ENCODE measurements at places on chromosomes 12 and 14.
A peak's percentile ranks its signal among the peaks of the same experiment; 100 is the strongest.

DNA sequence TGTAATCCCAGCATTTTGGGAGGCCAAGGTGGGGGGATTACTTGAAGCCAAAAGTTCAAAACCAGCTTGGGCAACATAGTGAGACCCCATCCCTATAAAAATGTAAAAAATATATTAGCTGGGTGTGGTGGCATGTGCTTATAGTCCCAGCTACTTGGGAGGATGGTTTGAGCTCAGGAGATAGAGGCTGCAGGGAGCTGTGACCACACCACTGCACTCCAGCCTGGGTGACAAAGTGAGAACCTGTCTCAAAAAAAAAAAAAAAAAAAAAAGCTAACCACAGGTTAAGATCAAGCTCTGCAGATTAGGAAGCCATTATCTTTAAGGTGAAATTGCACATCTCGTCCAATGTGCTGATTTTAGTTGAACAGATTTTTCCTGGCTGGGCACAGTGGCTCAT lies 23.7 kb upstream of the CERS5 start:
- no peak for DNase-seq

- no peak for DNase-seq
Measured at GRCh38 chr12:2414810-2415567, 362.2 kb downstream of the CACNA1C start.

GRCh38 chr12:57552835-57553313 lies 3.0 kb downstream of the KIF5A start:
- DNase-seq = no peak

DNA sequence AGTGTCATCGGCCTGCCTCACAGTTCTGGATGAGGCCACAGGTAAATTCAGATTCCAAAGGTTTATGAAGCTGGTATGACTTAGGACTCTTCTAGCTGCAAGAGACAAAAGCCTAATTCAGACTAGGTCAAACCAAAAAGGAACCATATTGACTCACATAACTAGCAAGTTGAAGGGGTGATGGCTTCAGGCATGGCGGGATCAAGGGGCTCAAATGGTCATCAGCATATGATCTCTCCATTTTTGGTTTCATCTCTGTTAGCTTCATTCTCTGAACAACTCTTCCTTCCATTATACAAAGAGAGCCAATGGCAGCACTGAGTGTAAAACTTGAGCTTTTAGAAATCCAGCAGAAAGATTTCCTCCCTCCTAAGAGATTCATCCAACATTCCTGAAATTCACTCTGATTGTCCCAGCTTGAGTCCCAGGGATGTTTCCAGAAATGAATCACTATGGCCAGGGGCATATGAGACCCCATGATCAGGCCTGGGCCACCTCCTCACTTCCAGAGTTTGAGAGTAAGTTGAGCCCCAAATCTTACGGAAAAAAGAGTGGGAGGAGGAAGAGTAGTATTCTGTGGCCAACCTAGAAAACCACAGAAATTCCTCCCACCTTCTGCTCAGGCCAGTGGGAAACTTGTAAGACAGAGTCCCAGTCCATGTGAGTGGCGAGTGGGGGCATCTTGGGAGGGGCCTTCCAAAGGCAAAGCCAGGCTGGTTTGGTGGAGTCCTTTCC lies 2.0 kb upstream of the MAP1LC3B2 start:
- DNase-seq = no peak

- DNase-seq = no peak
Measured at GRCh38 chr14:67738740-67739504, 37.2 kb downstream of the RDH12 start.

GRCh38 chr14:104705340-104706047 lies 16.1 kb downstream of the INF2 start:
- DNase-seq = no peak

GRCh38 chr14:29016050-29016900 lies 249.7 kb downstream of the FOXG1 start:
- DNase-seq = no peak

DNA sequence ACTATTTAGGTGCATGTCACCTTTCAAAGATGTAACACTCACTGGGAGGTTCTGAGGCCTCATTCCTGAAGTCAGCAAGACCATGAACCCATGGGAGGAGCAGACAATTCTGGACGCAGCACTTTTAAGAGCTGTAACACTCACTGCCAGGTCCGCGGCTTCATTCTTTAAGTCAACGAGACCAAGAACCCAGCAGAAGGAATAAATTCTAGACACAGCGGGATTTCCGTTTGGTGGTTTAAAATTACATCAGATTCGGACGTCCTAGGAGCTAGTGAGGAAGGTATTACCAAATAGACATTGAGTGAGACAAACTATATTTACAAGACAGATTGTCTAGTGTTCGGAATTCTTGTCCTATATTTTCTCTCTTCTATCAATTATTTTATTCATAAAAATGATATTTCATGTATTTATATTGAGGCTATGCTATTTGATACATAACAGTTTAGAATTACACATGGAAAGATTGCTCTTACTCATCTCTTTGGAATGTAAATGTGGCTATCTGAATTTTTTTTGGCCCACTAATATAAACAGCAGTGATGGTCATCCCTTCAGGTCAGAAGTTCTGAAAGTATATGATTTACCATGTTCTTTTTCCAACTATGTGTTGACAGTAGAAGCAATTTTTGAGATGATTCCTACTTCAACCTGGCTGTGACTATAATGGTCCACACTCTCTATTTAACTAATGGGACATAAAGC lies 1973.0 kb upstream of the FLRT2 start:
- DNase-seq = no peak

DNA sequence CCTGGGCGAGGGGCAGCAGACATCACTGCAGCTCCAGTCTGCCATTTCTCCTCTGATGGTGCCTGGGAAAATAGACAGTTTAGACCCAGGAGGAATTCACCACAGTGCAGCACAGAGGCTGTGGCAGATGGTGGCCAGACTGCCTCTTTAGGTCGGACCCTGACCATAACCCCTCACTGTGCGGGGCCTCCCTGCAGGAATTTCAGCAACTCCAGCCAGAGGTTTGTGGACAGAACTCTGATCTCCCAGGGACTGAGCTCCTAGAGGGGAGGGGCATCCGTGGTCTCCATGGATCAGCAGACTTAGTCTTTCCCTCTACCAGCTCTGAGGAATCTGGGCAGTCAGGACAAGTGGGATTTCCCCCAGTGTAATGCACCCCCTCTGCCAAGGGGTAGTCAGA lies 106.5 kb downstream of the ZC3H14 start:
- DNase-seq = no peak

- no peak for DNase-seq
Measured at GRCh38 chr12:110338754-110339153, 57.7 kb downstream of the ATP2A2 start.

DNA sequence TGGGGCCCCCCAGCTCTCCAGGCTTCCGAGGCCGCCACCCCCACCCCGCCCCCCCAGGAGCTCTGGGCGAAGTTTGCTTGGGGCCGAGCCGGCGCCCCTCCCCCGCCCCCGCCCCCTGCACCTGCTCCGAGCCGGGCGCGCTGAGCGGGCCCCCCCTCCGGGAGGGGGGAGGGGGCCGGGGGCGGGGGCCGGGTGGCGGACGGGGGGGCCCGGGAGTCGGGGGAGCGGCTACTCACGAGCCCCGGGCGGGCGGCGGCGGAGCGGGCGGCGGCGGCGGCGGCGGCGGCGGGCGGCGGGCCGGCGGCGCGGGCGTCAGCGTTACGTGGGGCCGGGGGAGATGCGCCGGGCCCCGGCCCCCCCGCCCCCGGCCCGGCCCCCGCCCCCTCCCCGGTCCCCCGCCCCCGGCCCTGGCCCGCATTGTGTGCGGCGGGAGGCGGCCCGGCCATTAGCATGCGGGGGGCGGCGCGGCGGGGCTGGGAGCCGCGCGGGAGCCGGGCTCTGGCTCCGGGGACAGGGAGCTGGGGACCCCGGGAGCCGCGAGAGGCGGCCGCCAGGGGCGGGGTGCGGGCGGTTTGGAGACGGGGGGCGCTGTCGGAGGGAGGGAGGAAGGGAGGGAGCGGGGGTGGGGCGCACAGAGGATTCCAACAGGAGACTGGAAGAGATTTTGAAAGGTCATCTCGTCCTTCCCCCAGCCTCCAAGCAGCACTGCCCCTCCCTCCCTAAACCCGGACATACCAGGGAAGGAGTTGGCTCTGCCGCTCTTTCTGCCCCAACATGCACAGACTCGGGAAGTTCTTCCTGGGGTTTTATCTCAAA lies at the start of gene ZNF219:
ZNF219 (minus strand) TSS at position 580 of the 816 bp plus-strand sequence. CDS start 5,064 bp downstream, outside the sequence.
- DNase-seq = no peak

GRCh38 chr12:67964456-67964855 lies 24.8 kb upstream of the IFNG-AS1 start:
- no peak for DNase-seq

DNA sequence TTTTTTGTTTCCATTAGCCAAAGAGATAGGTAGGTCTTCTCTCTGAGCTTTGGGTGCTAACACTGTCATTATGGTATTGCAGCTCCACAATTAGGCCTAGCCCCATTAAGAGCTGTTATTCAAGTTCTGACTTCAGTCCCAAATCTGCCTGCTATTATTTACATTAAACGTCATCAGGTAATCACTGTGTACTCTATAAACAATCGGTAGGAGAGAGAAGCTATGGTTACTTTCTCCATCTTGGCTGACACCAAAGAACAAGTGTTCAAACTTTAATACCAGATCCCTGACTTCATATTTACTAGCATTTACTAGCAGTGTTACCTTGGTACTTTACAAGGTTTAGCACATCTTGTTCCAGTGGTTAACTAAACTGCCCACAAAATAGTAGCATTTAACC lies 305.1 kb upstream of the GARIN2 start:
- DNase-seq = no peak

GRCh38 chr12:87671757-87672156 lies 357.4 kb downstream of the C12orf50 start:
- DNase-seq = no peak

DNA sequence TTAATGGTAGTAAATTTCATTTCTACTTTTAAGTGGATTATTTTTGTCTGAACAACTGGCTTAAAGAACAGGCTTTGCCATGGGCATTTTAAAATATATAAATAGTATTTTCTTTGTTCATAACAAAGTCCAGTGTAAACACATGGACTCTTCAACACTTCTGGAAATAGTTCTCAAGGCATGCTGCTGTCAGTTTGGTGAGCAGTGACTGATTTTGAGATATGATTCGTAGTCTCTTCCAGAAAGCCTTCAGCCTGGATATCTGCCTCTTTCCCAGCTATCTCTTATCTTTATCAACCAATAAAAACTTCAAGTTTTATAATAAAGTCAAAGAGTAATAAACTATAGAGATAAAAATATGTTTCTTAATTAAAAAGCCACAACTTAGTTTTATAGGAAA lies 110.7 kb downstream of the NAV3 start:
- no peak for DNase-seq

DNA sequence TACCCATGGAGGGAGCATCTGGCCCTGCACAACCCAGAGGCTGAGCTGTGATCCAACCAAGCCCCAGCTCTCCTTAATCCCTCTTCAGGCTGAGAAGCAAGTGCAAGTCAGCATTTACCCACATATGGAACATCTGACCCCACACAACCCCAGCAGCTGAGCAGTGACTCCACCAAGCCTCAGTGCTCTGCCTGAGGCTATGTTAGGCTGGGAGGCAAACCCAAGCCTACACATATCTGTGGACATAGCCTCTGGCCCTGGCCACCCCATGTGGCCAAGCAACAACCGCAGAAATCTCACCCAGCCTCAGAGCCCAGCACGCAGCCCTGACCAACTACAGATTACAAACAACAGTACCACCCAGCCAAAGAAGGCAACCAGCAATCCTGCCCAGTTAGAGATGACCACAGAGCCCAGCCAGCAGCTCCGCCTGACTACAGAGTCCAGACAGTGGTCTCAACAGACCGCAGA lies 142.8 kb downstream of the NUAK1 start:
- no peak for DNase-seq

DNA sequence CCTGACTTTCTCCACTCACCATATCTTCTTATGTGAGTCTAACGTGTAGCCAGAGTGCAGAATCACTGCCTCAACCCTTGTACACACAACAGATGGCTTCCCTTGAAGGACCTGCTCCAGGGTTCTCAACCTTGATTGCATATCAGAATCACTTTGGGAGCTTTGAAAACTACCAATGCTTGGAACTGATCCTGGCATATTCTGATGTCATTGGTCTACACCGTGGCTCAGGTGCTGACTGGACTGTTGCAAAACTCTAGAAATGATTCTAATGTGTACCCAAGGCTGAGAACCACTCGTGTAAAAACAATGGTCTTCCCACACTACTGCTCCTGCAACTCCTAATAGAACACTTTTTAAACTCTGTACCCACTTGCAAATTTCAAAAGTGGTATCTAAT lies 18.5 kb downstream of the TMEM132D start:
- DNase-seq = no peak

- no peak for DNase-seq
Measured at GRCh38 chr12:42759622-42760273, 170.2 kb upstream of the PRICKLE1 start.

GRCh38 chr12:47387994-47388393 lies 308.2 kb upstream of the AMIGO2 start:
- DNase-seq = no peak

DNA sequence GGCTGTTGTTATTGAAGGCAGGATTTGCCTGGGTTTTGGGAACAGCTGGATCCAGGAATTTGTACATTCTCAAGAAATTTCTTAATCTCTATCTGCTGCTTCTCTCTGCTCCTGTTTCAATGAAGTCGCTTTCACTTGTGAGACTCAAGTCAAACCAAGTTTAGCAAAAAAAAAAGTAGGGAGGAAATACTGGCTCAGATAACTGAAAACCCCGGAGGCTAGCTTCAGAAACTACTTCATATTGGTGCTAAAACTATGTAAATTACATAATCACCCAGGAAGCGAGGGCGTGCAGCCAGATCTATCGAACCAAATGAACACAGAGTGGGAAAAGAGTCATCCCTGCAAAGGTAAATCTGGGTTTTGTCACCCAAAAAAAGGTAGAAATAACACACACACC lies 68.3 kb upstream of the FICD start:
- DNase-seq = no peak

GRCh38 chr12:117212563-117213190 lies 22.4 kb upstream of the FBXO21 start:
- DNase-seq = peak; percentile 10

DNA sequence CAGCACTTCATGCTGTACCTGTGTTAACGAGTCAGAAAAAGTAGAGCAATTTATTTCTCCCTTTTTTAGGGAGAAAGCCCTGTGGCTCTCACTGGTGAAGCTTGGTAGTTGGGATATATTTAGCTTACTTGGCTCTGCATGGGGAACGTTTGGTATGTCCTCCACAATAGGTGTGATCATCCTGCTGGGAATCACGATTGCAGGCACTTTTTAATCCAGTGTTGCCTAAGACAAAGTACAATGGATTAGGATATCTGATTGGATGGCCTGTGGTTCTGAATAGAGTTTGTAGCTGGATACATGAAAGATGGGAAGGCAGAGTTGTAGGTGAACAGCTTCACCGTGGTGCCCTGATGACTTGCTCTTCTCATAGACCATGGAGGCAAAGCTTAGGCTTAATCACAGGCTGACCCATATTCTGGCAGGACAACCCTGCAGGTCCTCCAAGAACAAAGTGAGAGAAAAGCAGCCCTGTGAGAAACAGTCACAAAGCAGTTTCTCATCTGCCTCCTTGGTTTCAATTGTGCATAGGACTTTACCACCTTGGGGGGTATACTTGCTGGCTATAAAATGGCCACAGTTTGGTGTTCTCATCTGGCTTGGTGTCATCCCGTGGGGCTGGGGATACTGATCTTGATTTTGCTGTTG lies 7.5 kb downstream of the RESF1 start:
- DNase-seq = no peak

- DNase-seq = no peak
Measured at GRCh38 chr14:23078692-23079116, 16.2 kb downstream of the ACIN1 start.

Measured in bone marrow (tissue), 2 donors.